ENCODE measurements at places on chromosomes 6 and 20.
A peak's percentile ranks its signal among the peaks of the same experiment; 100 is the strongest.

GRCh38 chr6:140537834-140538705, 1163.6 kb upstream of the CITED2 start:
- no peak for DNase-seq

GRCh38 chr6:89242574-89243330, 25.6 kb upstream of the GABRR1 start:
- DNase-seq = no peak

- DNase-seq = no peak
Observed at GRCh38 chr6:116812051-116812650, 16.7 kb downstream of the GPRC6A start.

DNA sequence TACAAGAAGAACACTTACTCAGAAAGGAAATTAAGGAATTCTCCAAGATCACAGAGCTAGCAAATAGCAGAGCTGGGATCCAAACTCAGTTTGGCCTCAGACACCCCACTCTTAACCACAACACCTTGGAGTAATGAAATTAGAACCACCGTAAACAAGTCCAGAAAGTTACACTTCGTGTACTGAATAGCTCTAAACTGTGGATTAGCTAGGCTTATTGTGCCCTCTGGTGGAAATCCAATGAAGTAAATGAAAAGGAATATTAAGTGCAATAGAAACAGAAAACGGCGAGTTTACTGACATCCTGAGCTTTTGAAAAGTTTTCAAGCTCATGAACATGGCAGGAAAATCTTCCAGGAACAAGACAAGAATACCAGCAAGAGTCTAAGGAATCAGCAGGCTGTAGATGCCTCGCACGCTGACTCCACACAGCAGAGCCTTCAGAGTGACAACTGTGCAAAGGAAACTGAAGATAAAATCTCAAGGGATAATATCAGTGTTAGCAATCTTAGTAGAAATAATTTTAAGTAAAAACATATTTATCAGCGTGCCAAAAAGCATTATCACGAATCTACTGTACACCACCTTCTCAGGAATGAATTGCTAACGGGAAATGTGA, 34.6 kb downstream of the FBXO5 start:
- no peak for DNase-seq

DNA sequence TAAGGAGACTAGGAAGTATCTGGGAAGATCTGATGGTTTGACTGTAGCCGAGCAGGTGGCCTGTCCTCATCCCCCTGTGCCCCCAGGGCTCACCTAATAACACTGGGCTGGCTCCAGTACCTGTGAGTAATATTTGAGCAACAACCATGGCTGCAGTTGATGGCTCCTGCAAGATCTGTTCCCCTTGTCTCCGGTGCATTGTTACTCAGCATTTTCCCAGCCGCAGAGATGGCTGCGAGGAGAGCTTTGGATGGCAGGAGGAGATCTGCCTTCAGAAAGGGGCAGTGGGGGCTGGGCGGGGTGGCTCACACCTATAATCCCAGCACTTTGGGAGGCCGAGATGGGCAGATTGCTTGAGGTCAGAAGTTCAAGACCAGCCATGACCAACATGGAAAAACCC, 39.3 kb downstream of the PTK7 start:
- no peak for DNase-seq

DNA sequence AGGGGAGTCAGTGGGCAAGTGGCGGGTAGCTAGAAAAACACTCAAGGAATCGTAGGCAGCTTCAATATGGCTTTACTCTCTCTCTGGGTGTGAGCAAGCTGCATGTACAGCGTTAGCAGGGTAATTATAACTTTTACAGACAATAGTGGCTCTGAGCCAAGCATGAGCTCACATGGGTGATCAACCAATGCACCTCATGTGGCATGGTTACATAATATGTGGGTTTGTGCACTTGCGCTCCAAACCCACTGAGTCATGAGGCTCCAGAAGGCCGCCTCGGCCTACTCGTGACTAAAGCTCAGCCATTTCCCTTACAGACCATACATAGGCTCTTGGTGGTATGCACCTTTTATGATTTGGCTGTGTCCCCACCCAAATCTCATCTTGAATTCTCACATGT, 78.4 kb upstream of the FBXL4 start:
- DNase-seq = no peak

DNA sequence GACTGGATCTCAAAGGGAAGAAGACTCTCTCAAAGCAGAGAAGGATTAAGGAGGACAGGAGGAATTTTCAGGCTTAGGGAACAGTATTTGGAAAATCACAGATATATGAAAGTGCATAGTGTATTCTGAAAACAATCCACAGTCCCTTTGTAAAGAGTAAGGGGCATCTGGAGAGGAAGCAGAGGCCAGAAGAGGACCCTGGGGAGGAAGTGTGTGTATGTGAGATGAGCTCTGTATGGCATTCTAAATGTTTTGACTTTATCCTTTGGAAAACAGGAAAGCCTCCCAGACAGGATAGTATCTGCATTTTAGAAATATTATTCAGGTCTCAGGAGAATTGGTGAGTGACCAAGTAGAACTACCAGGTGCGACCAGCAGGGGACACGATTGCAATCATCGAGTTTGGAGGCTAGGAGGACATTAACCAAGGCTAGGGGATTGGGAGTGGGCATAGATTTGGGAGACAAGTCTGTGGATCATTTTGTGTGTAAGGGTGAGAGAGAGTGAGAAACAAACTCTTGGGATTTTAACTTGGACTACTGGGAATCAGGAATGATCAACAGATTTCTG, 38.3 kb upstream of the FAM184A start:
- no peak for DNase-seq

DNA sequence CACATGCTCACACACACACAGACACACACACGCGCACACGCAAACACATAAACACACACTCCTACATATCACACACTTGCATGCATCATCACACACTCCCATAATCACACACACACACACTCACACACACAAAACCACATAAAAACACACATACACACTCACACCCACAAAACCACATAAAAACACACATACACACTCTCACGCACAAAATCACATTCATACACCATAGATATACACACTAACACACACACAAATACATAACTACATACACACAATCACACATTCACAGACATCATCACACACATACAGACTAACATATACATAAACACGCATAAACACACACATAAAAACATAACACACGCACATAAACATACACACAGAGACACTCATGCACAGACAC, 57.8 kb upstream of the QKI start:
- DNase-seq = no peak

GRCh38 chr6:10558565-10558964, 37.4 kb downstream of the GCNT2 start:
- no peak for DNase-seq

DNA sequence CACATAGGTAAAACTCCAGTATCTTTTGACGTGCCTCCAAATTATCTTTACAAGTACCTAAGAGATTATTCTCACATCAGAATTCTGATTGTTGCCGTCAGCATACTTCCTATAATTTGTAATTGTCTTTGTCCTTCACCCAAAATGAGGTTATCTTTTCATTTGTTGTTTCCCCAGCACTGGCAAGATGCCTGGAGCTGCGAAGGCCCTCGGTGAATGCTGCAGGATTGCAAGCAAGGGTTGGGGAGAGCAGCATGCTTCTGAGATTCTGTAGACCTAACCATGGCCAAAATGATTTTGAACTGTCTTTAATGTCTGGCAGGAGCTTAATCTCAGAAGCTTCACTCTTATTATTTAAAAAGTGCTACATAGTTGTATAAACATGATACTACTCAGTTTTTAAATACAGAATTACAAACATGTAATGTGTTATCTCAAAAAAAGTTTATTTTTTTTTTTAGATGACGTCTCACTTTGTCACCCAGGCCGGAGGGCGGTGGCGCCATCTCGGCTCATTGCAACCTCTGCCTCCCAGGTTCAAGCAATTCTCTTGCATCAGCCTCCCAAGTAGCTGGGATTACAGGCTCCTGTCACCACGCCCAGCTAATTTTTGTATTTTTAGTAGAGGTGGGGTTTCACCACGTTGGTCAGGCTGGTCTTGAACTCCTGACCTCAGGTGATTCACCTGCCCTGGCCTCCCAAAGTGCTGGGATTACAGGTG, 88.7 kb downstream of the ELOVL5 start:
- no peak for DNase-seq

- no peak for DNase-seq
Observed at GRCh38 chr6:69913361-69913760, 47.0 kb downstream of the COL19A1 start.

- no peak for DNase-seq
Observed at GRCh38 chr20:17753516-17753915, 53.8 kb downstream of the BANF2 start.

GRCh38 chr6:91608428-91608827, 1021.6 kb upstream of the MAP3K7 start:
- no peak for DNase-seq

DNA sequence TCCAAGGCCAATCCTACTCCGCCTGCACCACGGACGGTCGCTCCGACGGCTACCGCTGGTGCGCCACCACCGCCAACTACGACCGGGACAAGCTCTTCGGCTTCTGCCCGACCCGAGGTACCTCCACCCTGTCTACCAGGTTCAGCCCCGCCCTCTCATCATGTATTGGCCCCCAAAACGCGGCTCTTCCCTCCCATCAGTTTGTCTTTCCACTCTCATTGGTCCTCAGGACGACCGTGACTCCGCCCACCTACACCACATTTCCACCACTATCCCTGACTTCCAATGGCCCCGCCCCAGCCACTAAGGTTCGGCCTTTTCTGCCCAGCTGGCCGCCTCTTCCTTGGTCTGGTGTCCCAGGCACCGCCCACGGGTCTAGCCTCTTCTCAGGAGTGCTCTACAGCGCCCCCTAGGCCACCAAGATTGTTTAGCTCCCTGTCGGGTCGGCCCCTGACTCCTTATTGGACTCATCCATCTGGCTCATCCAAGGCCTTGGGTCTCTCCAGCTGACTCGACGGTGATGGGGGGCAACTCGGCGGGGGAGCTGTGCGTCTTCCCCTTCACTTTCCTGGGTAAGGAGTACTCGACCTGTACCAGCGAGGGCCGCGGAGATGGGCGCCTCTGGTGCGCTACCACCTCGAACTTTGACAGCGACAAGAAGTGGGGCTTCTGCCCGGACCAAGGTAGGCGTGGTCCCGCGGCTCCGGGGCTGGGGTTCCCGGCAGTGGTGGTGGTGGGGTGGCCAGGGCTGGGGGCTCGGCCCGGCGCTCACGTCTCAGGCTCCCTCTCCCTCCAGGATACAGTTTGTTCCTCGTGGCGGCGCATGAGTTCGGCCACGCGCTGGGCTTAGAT, 3.1 kb downstream of the MMP9 start:
- DNase-seq = no peak

DNA sequence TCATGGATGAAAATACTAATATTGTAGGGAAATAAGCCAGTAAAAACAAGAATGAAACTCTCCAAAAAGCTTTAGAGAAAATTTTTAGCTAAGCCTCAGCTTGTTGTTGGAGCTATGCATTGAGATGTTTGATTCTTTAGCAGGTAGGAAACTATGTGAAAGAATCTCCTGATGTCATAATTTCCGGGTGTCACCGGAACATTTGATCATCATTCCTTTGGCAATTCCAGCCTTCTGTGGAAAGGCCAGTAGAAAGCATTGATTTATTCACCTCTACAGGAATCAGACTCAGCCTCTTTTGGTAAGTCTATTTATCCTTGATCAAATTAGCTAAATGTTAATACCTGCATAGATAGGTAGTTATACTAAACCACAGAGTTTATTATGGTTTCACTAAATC, 9.5 kb downstream of the FAM229B start:
- DNase-seq = no peak

DNA sequence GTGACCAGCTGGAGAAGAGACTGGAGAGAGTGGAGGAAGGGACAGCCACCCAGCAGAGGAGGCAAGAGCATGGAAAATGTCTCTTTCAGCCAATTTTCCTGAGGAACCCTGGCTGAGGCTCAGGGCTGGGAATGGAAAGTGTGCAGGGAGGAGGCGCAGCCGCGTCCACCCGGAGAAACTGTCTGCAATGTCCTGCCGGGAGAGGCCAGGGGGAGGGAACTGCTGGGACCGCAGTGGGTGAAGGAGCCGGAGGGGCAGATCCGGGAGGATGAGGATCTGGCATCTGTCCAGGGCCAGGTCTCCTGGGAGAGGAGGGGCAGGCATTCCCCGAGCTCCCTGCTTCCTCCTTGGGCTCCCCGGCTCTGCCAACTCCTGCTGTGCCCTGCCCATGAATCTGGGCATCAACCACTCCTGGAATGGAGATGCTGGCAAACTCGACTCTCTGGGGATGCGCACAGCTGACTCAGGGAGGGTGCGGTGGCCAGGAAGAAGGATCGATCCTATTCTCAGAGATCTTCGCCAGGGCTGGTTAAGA, 17.4 kb upstream of the HM13 start:
- DNase-seq = peak; percentile 68

GRCh38 chr6:3844097-3844463, 5.1 kb upstream of the FAM50B start:
- no peak for DNase-seq

GRCh38 chr6:109705258-109705657, 14.2 kb downstream of the FIG4 start:
- peak; percentile 63 for DNase-seq

GRCh38 chr6:68326762-68327161, 308.3 kb upstream of the ADGRB3 start:
- no peak for DNase-seq

- DNase-seq = no peak
Observed at GRCh38 chr6:76719449-76719848, 647.0 kb upstream of the IMPG1 start.

DNA sequence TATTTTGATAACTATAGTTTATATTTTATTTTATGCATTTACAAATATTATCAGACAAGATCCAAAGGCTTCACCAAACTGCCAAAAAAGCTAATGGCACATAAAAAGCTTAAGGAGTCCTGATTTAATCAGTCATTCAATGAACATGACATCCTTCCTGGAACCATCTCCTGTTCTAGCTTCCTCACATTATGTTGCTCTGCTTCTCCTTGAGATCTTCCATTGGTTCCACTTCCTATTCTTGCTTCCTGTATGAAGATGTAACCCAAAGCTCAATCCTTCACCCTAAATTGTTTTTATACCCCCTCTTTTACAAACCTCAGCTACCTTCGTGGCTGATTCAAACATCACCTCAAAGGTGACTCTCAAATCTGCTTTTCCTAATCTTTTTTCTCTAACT, 4.5 kb upstream of the BRD2 start:
- DNase-seq = no peak

GRCh38 chr20:33896509-33896908, 85.4 kb downstream of the CHMP4B start:
- DNase-seq = no peak

- DNase-seq = no peak
Observed at GRCh38 chr6:113004470-113005270, 657.5 kb downstream of the RFPL4B start.

- DNase-seq = no peak
Observed at GRCh38 chr6:19322691-19323485, 514.3 kb upstream of the ID4 start.

GRCh38 chr6:35094183-35094582, 47.0 kb downstream of the TCP11 start:
- no peak for DNase-seq

- no peak for DNase-seq
Observed at GRCh38 chr20:35319192-35319870, 27.1 kb upstream of the FAM83C start.

GRCh38 chr20:20012541-20012940, 4.6 kb upstream of the NAA20 start:
- DNase-seq = no peak

Measured in breast epithelium (tissue), 4 donors.